ENCODE measurements at places on chromosomes 1 and 21. TPM values are rescaled to one million over a fixed set of nuclear protein-coding genes. Genes with fewer than 3 reads are reported as not detected.

GRCh38 chr1:47803815-47804501, 193.2 kb downstream of the TRABD2B start:
- H3K4me3 ChIP-seq: no peak overlapping the region
- no peaks in the 10 kb centered on the region for H3K36me3 ChIP-seq
- H3K27me3 ChIP-seq: no peaks in the 10 kb centered on the region

GRCh38 chr21:44305691-44306090, 5.8 kb downstream of the PFKL start:
- no peak for DNase-seq
- no peaks in the 10 kb centered on the region for H3K27me3 ChIP-seq
- peaks cover 7% of the 10 kb centered on the region for H3K36me3 ChIP-seq
- H3K4me1 ChIP-seq: peaks cover 33% of the 10 kb centered on the region
- H3K4me3 ChIP-seq: no peak overlapping the region

- no peak for DNase-seq
- no peak overlapping the region for H3K27ac ChIP-seq
- H3K4me3 ChIP-seq: no peak overlapping the region
- H3K4me1 ChIP-seq: no peaks in the 10 kb centered on the region
- no peaks in the 10 kb centered on the region for H3K27me3 ChIP-seq
Observed at GRCh38 chr1:211196880-211197279, 62.3 kb upstream of the RCOR3 start.

- peak; percentile 51 for DNase-seq
- no peak overlapping the region for H3K27ac ChIP-seq
- no peaks in the 10 kb centered on the region for H3K4me1 ChIP-seq
- no peak overlapping the region for H3K4me3 ChIP-seq
- H3K27me3 ChIP-seq: no peaks in the 10 kb centered on the region
Observed at GRCh38 chr1:167328816-167329483, 108.3 kb downstream of the POU2F1 start.

DNA sequence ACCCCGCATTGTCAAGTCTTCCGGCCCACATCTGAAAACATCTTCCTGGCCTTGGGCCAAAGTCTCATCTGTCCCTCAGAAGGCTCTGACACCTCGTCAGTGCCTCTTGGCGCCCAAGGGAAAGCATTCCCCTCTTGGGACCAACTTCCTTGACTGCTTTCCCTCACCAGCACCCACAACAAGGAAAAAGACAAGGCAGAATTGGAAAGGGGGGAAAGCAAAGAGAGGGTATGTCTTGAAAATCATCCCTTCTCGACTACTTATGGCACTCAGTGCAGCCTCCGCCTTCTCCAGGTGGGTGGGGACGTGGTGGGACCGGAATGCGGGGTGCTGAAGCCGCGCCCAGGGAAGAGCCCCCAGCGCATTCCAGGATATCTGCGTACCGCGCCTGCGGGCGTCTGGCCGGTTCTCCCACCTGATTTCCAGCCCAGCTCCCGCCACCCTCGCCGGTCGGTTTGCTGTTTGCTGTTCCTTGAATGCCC, 554 bp upstream of the SLC39A1 start:
- H3K27me3 ChIP-seq: no peaks in the 10 kb centered on the region
- H3K4me1 ChIP-seq: peaks cover 13% of the 10 kb centered on the region
- H3K36me3 ChIP-seq: peaks cover 7% of the 10 kb centered on the region
- peak overlapping the region; percentile 55 for H3K4me3 ChIP-seq
- DNase-seq: no peak
- H3K27ac ChIP-seq: peak overlapping the region; percentile 94

- no peak overlapping the region for H3K27ac ChIP-seq
- H3K27me3 ChIP-seq: no peaks in the 10 kb centered on the region
- no peak for DNase-seq
- H3K4me3 ChIP-seq: no peak overlapping the region
- H3K4me1 ChIP-seq: no peaks in the 10 kb centered on the region
Observed at GRCh38 chr1:180562640-180563025, 3.9 kb downstream of the OVAAL start.

- H3K36me3 ChIP-seq: peaks cover 11% of the 10 kb centered on the region
- no peak overlapping the region for H3K4me3 ChIP-seq
- no peak overlapping the region for H3K27ac ChIP-seq
- peaks cover 30% of the 10 kb centered on the region for H3K4me1 ChIP-seq
Observed at GRCh38 chr1:27589841-27590426, 14.0 kb downstream of the AHDC1 start.

- H3K27ac ChIP-seq: no peak overlapping the region
- H3K4me1 ChIP-seq: no peaks in the 10 kb centered on the region
- no peak overlapping the region for H3K4me3 ChIP-seq
- DNase-seq: no peak
- no peaks in the 10 kb centered on the region for H3K27me3 ChIP-seq
Observed at GRCh38 chr1:59640851-59641250, 173.9 kb upstream of the HOOK1 start.

GRCh38 chr1:40064797-40065499, 24.4 kb downstream of the CAP1 start:
- H3K27ac ChIP-seq: peak overlapping the region; percentile 52
- DNase-seq: no peak
- H3K36me3 ChIP-seq: peaks cover 60% of the 10 kb centered on the region
- no peaks in the 10 kb centered on the region for H3K4me1 ChIP-seq
- no peaks in the 10 kb centered on the region for H3K27me3 ChIP-seq

RAD54L gene
- total RNA-seq: 2.1 TPM

GRCh38 chr1:107993920-107994319, 28.9 kb upstream of the VAV3 start:
- peaks cover 2% of the 10 kb centered on the region for H3K27me3 ChIP-seq
- H3K4me3 ChIP-seq: no peak overlapping the region
- H3K4me1 ChIP-seq: no peaks in the 10 kb centered on the region
- no peaks in the 10 kb centered on the region for H3K36me3 ChIP-seq
- DNase-seq: no peak

PRR9 gene
- total RNA-seq: not detected

- no peaks in the 10 kb centered on the region for H3K27me3 ChIP-seq
- DNase-seq: no peak
- no peak overlapping the region for H3K4me3 ChIP-seq
- H3K36me3 ChIP-seq: no peaks in the 10 kb centered on the region
Observed at GRCh38 chr1:165988817-165989216, 161.4 kb downstream of the UCK2 start.

OR13G1 gene
- not detected for total RNA-seq

- H3K4me1 ChIP-seq: no peaks in the 10 kb centered on the region
- DNase-seq: no peak
- no peaks in the 10 kb centered on the region for H3K27me3 ChIP-seq
- no peak overlapping the region for H3K27ac ChIP-seq
- no peak overlapping the region for H3K4me3 ChIP-seq
Observed at GRCh38 chr1:73953186-73953585, 244.8 kb downstream of the LRRIQ3 start.

GNAT2 gene
- total RNA-seq: not detected

- DNase-seq: no peak
- no peaks in the 10 kb centered on the region for H3K4me1 ChIP-seq
- H3K27ac ChIP-seq: no peak overlapping the region
- no peaks in the 10 kb centered on the region for H3K27me3 ChIP-seq
Observed at GRCh38 chr1:248791010-248791409, 34.7 kb downstream of the SH3BP5L start.

- no peak overlapping the region for H3K27ac ChIP-seq
- H3K4me3 ChIP-seq: no peak overlapping the region
- no peaks in the 10 kb centered on the region for H3K27me3 ChIP-seq
Observed at GRCh38 chr1:204756349-204756748, 70.8 kb upstream of the LRRN2 start.

GRCh38 chr1:70061231-70061630, 144.1 kb downstream of the LRRC40 start:
- no peak overlapping the region for H3K4me3 ChIP-seq
- no peaks in the 10 kb centered on the region for H3K36me3 ChIP-seq
- no peaks in the 10 kb centered on the region for H3K4me1 ChIP-seq
- H3K27me3 ChIP-seq: no peaks in the 10 kb centered on the region

CFHR4 gene
- total RNA-seq: not detected

GJA8 gene
- total RNA-seq: not detected

GRCh38 chr1:54168206-54168965, 15.6 kb upstream of the CDCP2 start:
- no peaks in the 10 kb centered on the region for H3K36me3 ChIP-seq
- no peaks in the 10 kb centered on the region for H3K4me1 ChIP-seq
- no peak overlapping the region for H3K4me3 ChIP-seq
- no peaks in the 10 kb centered on the region for H3K27me3 ChIP-seq
- DNase-seq: no peak
- no peak overlapping the region for H3K27ac ChIP-seq

FAM72D gene
- 0.60 TPM for total RNA-seq

DNA sequence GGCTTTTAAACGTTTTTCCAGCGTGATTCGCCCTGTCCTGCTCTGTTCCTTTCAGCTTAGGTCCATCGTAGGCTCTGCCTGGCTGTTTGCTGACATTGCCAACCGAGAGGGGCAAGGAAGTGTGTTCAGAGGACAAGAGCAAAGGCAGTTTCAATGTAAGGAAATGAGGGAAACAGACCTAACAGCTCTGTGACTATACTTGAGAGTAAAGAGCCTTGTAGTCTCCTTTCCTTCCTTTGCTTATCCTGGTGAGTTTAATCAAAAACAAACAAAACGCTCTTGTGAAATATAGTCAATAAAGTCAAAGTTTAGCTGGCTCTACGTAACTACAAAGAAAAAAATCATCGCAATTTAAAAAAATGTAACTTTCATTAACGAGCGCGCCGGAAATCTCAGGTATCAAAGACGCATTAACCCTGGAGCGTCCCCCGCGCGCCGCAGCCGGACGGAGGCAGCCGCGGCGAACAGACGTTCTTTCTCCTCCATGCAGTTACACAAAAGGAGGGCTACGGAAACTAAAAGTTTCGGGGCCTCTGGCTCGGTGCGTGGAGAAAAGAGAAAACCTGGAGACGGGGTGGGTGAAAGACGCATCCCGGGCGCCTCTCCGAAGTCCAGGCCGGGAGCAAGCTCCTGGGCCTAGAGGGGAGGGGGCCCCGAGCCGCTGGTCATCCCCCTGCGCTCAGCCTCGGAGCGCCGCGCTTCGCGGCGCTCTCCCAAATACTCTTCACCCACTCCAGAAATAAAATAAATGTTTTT, 617 bp upstream of the ADGRL2 start:
- H3K27me3 ChIP-seq: no peaks in the 10 kb centered on the region
- peak; percentile 92 for DNase-seq
- peaks cover 6% of the 10 kb centered on the region for H3K36me3 ChIP-seq
- peak overlapping the region; percentile 90 for H3K27ac ChIP-seq
- H3K4me1 ChIP-seq: no peaks in the 10 kb centered on the region
- peak overlapping the region; percentile 68 for H3K4me3 ChIP-seq

DNA sequence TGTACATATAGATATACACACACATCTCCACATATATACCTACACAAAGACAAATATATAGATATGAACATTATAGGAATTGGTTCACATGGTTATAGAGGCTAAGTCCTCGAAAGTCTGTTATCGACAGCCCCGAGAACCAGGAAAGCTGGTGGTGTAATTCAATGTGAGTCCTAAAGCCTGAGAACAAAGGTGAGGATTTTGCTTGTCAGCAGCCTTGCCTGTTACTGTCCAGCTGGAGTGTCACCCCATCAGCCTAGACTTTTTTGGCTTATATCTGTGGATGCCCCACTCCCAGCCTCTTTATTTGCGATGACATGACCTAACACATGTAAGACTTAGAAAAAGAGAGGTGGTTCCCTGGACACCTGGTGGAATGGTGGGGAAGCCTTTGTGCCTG, 97.0 kb downstream of the GIPC2 start:
- no peak for DNase-seq
- peak overlapping the region; percentile 19 for H3K4me3 ChIP-seq
- no peak overlapping the region for H3K27ac ChIP-seq
- H3K4me1 ChIP-seq: no peaks in the 10 kb centered on the region

- H3K36me3 ChIP-seq: peaks cover 12% of the 10 kb centered on the region
- H3K4me3 ChIP-seq: no peak overlapping the region
- H3K4me1 ChIP-seq: peaks cover 15% of the 10 kb centered on the region
- no peak for DNase-seq
- no peak overlapping the region for H3K27ac ChIP-seq
- no peaks in the 10 kb centered on the region for H3K27me3 ChIP-seq
Observed at GRCh38 chr1:1616838-1617237, 1.5 kb downstream of the MIB2 start.
